ENCODE measurements at places on chromosomes 1 and 21.

DNA sequence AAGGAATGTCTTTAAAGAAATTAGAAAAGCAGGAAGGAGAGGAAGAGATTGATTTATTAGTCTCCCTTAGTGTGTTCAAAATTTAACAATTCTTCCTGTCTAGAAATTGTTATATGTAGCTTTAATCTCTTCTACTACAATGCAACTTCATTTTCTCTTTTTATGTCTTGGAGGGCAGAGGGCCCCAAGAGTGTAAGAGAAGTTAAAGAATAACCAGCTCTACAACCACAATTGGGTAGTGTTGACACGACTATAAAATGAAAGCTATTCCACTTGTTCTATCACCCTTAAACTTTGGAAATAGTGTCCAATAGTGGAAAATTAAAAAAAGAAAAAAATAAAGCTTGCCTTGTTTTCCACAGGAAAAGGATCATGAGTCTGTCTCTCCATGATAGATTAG is 82.6 kb upstream of the DPYD start:
- H3K4me3 ChIP-seq, result no peak overlapping the region
- no peaks in the 10 kb centered on the region for H3K36me3 ChIP-seq

GRCh38 chr1:113210248-113210647 is 137.2 kb downstream of the LRIG2 start:
- no peak overlapping the region for H3K27ac ChIP-seq
- H3K4me3 ChIP-seq, result no peak overlapping the region
- no peak for DNase-seq
- H3K27me3 ChIP-seq, result no peaks in the 10 kb centered on the region
- no peaks in the 10 kb centered on the region for H3K36me3 ChIP-seq
- no peaks in the 10 kb centered on the region for H3K4me1 ChIP-seq

- H3K27me3 ChIP-seq, result peaks cover 28% of the 10 kb centered on the region
- no peak for DNase-seq
- no peak overlapping the region for H3K27ac ChIP-seq
- no peaks in the 10 kb centered on the region for H3K4me1 ChIP-seq
- no peaks in the 10 kb centered on the region for H3K36me3 ChIP-seq
- H3K4me3 ChIP-seq, result no peak overlapping the region
Observed at GRCh38 chr1:57064379-57065140, 98.7 kb upstream of the C8B start.

DNA sequence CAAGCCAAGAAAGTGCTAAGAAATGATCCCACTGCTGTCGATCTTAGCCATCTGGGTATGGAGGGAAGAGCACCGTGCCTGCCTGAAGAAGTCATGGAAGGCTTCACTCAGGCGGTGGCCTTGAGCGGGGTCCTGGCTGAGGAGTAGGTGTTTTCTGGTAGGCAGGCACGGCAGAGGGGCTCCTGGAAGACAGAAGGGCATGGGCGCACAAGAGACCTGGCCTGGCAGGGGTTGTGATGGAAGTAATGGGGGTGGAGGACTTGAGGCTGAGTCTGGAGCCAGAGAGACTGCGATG is 185.1 kb downstream of the KAZN start:
- peaks cover 10% of the 10 kb centered on the region for H3K4me1 ChIP-seq
- H3K27me3 ChIP-seq, result no peaks in the 10 kb centered on the region
- DNase-seq, result no peak
- H3K27ac ChIP-seq, result no peak overlapping the region
- no peak overlapping the region for H3K4me3 ChIP-seq
- no peaks in the 10 kb centered on the region for H3K36me3 ChIP-seq

All from PC-3 (cell line).